ENCODE measurements at places on chromosomes 4 and X.

DNA sequence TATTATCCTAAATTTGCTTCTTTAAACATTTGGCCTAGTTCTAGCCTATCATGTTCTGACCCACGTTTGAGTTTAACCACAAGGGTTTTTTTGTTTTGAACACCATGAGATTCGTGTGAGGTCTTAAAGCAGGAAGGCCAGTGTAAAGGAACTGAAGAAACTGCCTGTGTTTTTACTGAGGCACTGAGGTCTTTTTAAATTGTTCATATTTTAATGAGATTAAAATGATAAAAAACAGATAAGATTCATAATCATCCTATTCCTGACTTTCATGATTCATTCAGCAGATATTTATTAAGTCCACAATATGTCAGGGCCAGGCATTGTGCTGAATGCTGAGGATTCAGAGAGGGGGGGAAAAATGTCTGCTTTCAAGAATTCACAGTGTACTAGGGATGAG, 3.2 kb downstream of the RPS6KA3 start:
- peak; percentile 10 for DNase-seq

DNA sequence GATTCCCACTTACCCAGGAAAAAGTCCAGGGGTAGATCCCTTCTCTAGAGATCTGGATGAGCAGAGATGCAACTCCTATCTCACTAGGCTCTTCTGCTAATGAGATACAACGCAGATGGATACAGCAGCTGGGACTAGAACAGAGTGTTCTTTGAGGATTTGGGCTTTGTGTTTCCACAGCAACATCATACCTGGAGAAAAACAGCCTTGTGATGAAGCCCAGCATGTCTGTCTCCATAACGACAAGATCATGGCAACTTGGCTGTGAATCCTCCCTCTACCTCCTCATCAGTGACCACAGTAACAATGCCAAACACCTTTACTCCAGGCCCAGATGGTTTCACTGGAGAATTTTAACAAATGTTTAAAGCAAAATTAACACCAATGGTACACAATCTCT, 80.1 kb downstream of the RCHY1 start:
- no peak for DNase-seq

DNA sequence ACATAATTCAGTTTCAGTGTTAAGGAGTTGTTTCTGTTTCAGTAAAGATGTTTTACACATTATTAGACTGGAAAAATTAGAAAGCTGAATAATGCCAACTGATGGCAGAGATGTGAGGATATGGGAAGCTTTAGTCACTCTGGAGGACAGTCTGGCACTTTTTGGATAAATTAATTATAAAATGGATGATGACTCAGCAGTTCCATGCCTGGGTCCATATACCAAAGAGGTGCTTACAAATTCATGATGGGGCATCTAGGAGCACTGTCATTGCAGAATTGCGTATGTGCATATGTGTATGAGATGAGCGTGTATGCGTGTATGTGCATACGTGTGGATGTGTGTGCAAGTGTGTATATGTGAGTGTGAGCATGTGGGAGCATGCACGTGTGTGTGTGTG, 31.2 kb upstream of the ANKRD50 start:
- DNase-seq: no peak

DNA sequence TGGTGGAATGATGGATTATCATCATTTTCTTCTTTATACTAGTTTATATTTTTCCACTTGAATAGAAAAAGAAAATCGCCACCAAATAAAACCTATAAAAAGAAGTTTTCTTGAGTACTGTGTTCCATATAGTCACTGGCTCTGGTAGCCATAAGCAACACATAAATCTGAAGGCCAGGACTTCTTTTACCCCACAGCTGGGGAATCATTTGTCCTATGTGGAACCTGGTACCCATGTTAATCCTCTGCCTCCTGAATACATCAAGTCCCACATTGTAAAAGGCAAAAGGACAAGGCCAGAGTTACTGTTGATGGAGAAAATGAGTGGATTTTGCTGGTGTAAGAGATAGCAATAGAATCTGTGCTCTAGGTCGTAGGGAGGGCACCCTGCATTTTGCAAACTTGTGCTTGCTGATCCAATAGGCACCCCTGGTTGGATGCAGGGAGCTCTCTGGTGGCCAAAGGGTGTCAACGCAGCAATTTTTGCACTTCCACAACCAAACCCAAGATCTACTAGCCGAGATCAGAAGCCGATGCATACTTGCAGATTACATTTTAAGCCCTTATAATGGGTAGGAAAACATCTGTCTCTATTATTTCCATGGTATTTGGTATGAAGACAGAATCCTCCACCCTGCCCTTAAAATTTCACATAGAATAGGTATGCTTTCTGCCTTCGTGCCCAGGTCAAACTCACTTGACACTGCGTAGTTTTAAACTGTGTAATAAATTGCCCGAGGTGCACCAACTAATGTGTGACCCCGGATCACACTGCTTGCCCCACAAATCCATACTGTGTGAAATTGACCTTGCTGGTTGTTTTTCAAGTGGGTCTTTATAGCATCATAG, 146.2 kb upstream of the SCML1 start:
- peak; percentile 79 for DNase-seq

DNA sequence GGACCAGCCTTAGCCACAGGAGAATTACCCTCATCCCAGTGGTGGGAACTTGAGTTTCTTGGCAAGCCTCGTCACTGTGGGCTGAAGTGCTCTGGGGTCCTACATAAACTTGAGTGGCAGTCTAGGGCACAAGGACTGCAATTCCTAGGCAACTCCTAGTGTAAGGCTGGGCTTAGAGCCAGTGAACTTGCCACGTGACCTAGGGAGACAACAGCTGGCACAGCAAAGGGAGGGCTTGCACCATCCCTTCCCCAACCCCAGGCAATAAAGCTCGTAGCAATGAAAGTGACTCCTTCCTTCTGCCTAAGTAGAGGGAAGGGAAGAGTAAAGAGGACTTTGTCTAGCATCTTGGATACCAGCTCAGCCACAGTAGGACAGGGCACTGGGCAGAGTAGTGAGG, 81.8 kb downstream of the TEX11 start:
- peak; percentile 64 for DNase-seq

DNA sequence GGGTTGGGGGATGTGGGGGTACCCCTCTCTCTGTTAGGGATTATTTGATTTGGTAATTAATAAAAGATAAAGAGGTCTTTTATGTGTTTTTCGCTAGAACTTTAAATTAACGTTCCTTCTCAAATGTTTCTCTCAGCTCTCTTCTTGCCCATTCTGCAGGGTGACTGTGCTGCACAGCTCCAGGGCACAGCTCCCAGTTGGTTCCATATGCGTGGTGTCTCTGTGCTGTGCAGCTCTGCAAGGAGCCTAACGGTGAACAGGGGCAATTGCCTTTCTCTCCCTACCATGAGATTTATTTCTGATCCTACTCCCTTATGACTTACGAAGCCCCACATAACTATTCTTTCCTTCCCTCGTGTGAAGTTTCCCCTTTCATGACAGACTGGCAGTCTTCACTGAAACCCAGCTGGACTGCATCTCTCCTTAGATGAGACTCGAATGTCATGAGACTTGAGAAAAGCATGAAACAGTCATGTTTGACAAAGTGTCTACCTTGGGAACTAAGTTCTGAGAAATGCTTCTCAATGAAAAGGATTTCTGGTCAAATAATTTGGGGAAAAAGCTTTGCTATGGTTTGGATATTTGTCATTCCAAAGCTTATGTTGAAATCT, 50.2 kb upstream of the SPRY1 start:
- DNase-seq: no peak

- DNase-seq: no peak
Observed at GRCh38 chrX:46383006-46383405, 162.2 kb downstream of the ZNF674 start.

GRCh38 chr4:153169776-153170175, 34.5 kb upstream of the TRIM2 start:
- no peak for DNase-seq

- no peak for DNase-seq
Observed at GRCh38 chr4:2295500-2295899, 33.6 kb upstream of the MXD4 start.

DNA sequence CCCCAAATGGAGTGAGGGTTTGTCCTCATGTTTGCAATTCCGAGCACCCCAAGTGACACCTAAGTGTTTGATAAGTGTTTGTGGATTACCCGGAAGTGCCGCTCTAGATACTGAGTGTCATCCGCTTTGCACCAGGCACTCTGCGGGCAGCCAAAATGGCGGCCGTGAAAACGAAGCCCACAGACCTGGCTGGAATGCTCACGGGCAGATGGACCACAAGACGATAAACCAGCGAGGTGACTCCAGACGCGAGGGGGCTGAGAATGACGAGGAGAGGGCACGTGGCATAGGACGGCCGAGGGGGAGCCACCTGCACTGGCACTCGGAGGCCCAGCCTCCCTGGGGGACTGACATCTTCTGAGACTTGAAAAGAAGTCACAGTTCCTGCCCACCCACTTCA, 51.0 kb downstream of the PPP2R2C start:
- DNase-seq: no peak

DNA sequence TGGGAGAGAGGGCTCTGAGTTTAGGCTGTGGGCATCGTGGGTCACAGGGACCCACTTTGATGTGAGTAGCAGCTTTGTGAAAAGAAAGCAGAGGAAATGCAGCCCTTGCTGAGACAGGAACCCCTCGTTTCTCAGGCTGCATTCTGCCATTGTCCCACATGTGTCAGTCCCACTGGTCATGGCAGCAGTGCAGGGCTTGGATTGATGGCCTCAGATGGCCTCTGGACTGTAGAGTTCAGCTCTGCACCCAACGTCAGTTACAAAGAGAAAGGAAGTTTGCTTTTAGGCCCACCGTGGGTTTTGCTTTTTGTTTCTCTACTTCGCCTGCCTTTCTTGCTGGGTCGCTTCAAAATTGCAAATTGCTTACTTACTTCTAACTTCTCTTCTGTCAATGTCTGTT, 248.3 kb upstream of the KLF3 start:
- no peak for DNase-seq

- peak; percentile 89 for DNase-seq
Observed at GRCh38 chr4:137432446-137433311, 99.6 kb downstream of the PCDH18 start.

GRCh38 chr4:186304866-186305505, 39.0 kb downstream of the F11 start:
- peak; percentile 68 for DNase-seq

GRCh38 chrX:49233887-49234555, 881 bp upstream of the CACNA1F start:
- DNase-seq: no peak

DNA sequence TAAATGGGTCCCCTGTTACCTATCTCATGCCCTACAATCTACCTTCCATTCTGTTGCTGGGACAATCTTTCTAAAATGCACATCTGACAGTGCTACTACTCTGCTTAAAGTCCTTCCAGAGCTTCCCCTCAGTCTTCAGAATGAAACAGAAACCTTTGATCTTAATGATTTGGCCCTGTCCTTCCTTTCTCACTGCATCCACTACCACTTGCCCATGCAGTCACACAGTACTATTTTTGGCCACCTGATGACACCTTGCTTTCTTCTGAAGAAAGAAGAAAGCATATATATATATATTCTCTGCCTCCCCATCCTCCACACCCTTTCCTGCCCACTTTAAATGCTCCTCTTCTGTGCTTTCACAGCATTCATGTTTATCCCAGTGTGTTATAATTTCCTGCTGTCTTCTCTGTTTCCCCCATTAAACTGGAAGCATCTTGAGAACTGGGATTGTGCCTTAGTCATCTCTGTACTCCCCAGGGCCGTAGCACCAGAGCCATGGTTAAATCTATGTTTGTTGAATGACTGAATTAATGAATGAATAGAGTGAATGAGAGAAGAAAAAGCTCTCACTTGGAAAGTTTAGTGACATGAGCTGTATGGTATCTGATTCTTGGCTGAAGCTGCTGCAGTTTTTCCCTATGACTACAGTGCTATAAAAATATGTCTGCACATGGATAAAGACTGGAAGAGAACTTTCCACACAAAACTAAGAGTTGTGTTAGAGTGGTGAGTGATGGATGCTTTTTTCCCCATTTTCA, 56.2 kb downstream of the RTL9 start:
- DNase-seq: peak; percentile 83

DNA sequence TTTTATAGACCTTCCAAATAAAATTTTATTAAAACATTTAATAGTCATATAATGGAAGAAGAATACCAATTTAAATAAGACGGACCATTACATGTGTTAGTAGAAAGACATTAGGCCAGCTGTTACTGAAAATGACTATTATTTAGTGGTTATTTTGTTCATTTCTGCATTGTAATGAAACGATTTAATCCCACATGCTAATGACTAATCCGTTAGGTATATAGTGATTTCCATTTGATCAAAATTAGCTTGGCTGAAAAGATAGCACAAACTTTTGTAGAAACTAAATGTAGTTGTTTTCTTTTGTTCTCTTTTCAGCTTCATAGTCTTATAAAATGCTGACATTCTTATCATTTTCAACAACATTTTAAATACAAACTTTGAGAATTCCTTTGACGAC, 556.1 kb upstream of the TENM3 start:
- DNase-seq: no peak

DNA sequence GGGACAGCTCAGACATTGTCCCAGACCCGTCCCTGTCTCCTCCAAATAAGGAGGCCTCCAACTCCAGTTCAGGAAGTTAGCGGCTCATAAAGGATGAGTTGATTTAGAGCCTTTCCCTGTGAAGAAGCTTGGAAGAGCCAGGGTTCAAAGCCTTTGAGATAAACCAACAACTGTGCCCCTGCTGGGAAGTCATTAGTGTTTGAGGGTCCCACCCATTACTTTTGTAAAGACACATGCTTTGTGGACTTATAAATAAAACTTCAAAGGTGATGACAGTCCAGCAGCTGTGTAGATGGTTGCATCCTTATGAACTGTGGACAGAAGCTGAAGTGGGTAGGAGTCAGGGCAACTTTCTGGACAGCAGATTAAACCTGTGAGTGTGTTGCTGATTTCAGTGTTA, 86.0 kb upstream of the PGRMC2 start:
- peak; percentile 58 for DNase-seq

DNA sequence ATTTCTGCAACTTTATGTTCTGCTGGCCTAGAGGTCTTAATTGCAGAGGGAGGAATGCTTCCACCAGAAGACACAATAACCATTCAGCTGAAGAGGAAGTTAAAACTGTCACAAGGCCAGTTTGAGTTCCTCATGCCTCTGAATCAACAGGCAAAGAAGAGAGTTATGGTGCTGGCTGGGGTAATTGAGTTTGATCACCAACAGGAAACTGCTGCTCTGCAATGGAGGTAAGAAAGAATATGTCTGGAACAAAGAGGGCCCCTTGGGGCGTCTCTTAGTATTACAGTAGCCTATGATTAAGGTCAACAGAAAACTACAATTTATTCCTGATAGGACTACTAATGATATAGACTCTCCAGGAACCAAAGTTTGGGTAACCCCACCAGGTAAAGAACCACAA, 744.0 kb downstream of the FSTL5 start:
- peak; percentile 53 for DNase-seq

- DNase-seq: peak; percentile 61
Observed at GRCh38 chr4:189305500-189305899, 635.2 kb upstream of the FRG1 start.

GRCh38 chr4:17763416-17763815, 18.0 kb downstream of the FAM184B start:
- no peak for DNase-seq

- peak; percentile 31 for DNase-seq
Observed at GRCh38 chrX:22053481-22053880, 21.4 kb downstream of the PHEX start.

GRCh38 chr4:48108309-48109073, 25.6 kb downstream of the TXK start:
- DNase-seq: no peak
